ENCODE measurements at places on chromosomes 2 and 18.

DNA sequence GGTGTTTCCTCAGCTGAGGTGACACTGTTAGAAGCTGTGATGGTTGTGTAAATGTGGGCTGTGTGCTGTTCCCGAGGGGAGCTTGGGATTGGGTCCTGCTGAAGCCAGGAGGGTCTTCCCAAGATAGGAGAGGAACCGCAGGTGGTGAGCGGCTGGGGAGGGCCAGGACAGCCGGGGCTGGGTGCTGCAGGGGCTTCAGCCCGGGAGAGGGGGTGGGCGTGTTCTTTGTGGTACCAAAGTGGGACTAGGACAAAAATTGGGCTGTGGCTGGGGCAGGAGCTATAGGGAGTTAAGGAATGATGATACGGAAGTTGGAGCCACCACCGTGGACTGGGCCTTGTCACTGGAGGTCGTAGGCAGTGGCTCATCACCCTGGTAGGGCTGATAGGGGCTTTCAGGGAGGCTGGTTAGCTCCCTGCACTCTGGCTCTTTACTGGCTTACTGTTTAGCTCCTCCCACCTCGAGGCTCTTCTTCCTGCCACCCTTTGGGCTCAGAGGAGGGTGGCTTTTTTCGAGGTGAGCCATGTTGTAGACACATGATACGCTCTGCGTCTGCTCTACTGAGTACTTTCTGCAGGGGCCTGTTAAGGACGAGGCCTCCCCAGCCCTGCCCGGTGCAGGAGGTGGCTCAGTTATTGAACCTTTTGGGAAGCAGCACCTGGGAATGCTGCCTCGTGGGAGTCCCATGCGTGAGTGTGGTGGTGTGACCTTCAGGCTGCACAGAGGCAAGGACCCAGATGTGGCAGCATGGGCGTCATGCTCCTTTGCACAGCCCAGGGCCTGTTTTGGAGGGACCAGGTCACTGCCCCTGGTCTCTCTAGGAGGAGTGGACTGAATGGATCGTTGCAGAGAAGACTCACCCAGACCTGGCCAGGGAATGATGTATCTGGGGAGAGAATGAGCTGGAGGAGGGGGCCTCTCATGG, 21.6 kb downstream of the ASB1 start:
- no peak for DNase-seq

DNA sequence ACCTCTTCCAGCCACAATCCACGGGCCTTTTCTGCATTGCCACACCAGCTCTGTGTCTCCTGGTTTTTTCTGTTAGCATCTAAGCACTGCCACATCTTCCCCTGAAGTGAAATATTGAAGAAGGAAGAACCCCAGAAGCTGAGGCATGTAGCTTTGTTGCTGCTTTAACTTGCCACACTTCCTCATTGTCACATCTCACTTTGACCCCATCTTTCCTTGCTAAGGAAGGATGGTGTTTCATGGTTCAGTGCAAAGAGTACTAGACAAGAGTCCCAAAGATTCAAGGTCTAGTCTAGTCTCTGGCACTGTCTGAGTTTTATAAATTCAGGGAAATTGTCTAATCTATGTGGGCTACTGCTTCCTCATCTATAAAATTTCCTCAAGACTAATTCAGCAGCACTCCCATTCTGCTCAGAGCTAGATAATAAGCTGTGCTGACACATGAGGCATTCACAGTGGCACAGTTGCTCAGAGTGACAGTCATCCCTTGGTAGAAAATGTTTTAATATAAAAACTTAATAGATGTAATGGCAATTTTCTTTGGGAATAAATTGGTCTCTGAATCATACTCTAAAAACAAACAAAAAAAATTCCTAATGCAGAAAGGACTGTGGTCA, 483.0 kb upstream of the ID2 start:
- DNase-seq = no peak

- no peak for DNase-seq
These were observed 44.0 kb upstream of the DSG1 start for GRCh38 chr18:31273812-31274527.

- DNase-seq = no peak
These were observed 71.8 kb upstream of the STAM2 start for GRCh38 chr2:152247337-152247695.

GRCh38 chr18:9928646-9929259, 14.9 kb downstream of the VAPA start:
- DNase-seq = no peak

DNA sequence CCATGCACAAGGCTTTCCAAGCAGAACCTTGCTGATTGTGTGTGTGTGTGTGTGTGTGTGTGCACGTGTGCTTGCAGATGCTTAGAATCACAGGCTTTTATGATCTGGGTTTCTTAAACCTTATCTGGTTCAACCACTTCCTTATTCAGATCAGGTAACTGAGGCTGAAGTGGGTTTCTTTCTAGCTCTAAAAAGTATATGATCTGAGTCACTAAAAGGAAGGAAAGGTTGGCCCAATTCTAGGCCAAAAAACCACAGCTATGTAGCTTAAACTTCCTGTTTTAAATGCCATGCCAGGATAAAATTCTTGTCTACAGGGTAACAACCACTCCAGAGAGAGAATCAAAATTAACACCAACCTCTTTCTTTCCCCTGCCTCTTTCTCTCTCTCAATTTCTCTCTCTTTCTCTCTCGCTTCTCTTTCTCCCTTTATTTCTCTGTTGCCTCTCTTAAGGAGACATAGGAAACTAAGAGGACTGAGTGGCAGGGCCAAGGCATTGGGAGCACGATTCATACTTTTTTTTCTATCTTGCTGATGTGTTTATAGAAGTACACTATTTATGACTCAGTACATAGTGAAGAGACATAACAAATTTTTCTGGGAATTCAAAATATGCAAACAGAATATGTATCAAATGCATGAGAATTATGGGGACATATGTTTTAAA, 140.3 kb downstream of the TRIB2 start:
- no peak for DNase-seq

GRCh38 chr18:50183556-50183955, 11.4 kb downstream of the MYO5B start:
- DNase-seq = no peak

DNA sequence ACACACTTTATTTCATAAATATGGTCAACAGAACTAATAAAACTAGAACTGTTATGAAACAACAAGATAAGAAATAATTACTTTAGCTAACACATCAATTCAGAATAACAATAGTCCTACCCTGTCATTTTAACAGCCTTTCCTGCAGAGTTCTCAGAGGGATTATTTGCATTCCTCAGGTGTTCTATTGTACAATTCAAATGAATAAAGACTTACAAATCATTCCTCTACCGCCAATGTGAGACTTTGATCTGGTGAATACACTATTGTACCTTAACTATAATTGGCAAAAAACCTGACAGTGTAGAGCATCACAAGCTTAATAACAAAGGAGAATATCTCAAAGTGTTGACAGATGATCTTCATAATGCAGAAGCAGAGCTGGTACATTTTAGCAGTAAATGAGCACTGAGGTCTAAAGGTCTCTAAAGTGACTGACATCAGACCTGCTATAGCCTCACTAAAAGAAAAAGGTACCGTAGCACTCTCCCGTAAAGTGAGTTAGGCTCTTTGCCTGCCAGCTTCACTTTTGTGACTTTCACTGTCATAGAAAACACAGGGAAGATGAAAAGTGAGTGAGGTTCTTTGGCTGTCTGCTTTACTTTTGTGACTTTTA, 118.8 kb upstream of the SP3 start:
- peak; percentile 35 for DNase-seq

DNA sequence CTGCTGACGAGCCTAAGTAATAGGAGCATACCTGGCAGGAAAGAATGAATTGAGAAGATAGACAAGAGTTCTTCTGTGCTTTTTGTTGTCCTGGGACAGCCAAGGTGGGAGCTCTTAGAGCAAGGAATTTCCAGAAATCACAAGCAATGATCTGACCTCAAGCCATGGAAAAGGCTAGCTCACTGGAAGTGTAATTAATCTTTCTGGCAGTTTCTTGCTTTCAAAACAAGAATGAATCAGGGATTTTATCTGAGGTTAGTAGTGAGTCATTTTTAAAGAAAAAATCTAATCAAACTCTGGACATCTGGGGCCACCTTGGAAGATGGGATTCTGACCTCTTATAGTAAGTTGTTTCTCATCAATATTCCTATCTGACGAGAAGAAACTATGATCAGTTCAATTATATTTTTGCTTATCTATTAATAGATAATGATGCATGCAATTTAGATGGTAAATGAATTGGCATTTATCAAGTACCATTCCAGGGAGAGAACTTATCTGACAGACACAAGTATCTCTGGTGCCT, 98.0 kb downstream of the ADCYAP1 start:
- DNase-seq = no peak

GRCh38 chr2:44526352-44526751, 164.6 kb downstream of the CAMKMT start:
- DNase-seq = no peak

- no peak for DNase-seq
These were observed 528.8 kb downstream of the CMPK2 start for GRCh38 chr2:6336752-6337471.

DNA sequence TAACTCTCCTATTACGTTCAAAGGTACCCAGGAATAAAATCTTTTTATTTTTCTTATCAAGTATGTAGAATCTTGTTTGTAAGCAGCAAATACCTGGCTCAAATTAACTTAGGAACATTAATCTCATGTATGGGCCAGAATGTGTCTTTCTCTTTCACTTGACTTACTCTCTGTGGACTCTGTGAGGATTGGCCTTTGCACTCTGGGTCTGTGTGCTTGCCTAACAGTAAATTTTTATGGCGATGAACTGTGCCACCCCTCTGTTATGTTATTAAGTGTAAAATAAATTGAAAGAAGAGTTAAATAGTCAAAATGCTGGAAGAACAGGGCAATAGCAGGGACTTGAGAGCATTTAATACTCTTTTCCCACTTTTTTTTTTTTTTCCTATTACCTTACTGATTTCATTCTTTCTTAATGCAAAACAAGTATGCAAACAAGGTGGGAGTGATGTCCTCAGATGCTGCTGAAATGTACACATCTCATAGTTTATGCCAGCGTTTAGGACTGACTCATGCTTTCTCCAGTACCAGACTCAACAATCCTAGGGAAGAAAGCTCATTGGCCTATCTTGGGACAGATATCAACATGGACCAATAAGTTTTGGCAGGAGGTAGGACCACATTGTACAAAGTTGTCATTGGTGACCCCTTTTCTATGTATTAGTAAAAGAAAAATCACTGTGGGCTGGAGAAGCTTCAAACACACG, 25.5 kb downstream of the LYPD6 start:
- DNase-seq = no peak

GRCh38 chr2:127700527-127701192, 637 bp upstream of the SFT2D3 start:
- DNase-seq = no peak

GRCh38 chr2:54065411-54065810, 50.0 kb upstream of the ACYP2 start:
- DNase-seq = no peak

GRCh38 chr2:20576598-20577115, 74.2 kb downstream of the HS1BP3 start:
- DNase-seq = no peak

GRCh38 chr2:167706800-167707199, 540.6 kb downstream of the STK39 start:
- no peak for DNase-seq

DNA sequence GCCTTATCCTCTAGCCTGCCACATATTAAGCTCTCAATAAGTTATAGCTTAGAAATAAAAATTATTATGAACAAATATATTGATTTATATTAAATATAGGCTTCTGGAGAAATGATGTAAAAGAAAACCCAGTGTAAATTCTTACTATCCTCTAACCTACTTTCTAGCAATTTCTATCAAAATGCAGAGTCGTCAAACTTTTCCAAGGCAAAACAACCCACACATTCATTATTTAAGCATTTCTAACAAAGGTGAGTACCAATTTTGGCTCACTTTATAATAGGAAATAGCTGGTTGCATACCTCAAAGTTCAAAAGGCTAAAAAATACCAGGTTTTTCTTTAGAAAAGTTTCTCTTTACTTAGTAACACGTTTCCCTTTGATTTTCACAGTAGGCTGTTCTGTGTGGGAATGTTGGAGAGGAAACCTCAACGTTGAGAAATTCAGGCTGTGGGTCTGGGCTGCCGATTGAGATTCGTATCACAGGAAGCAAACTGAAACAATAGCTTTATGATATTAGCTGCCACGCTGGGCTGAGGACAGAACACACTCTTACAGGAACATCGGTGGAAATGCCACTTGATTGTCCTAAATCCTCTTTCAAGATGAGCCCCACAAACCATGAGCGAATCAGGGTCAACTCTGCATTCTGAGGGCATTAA, 53.0 kb downstream of the EPAS1 start:
- DNase-seq = no peak

DNA sequence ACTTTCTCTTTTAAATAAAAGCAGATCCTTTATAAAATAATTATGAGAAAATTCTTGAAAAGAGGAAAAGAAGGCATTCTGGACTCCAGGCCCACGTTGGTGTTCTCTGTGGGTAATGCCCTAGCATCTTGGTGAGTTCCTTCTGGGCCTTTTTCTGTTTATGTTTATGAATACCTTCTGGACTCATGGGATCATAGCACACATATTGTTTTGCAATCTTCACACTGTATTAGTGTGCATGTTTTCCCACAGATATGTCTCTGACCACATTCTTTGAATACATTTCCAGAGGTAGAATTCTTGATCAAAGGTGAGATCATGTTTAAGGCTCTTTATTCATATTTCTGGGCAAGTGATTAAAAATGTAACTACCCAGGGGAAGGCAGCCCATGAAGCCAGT, 15.9 kb downstream of the GLI2 start:
- DNase-seq = no peak

GRCh38 chr2:28084564-28084963, 194.0 kb downstream of the BABAM2 start:
- no peak for DNase-seq

DNA sequence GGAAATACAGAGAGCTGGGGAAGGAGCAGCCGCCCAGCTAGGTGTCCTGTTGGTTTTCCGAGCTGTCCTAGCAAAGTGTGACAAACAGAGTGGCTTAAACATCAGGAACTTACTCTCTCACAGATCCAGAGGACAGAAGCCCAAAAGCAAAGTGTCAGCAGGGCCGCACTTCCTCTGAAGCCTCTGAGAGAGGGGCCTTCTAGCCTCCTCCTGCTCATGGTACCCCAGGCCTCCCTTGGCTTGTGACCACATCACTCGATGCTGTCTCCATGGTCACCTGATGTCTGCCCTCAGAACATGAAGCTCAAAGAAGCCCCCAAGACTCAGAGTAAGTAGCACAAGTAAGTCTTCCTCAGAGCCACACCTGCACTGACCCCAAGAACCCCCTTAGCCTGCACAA, 650.5 kb upstream of the ID2 start:
- DNase-seq = no peak

- DNase-seq = no peak
These were observed 43.1 kb upstream of the SELENOI start for GRCh38 chr2:26302846-26303245.

DNA sequence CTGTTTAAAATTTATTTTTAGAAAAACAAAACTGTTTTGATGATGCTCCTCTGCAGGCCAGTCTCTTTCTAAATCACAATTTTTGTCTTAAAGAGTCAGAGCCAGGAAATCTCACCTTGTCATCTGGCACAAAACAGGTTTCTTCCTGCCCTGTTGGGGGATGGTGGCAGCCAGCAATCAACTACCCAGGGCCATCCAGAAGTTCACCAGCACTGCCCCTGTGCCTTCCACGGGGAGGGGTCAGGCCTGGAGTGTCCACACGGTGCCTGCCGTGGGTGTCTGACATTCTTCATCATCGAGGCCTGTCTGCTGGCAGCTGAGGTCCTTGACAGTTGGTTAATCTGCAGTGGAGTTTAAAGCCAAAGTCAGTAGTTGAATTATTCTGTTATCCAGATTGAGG, 40.0 kb upstream of the BMP10 start:
- DNase-seq = no peak

GRCh38 chr18:45374236-45374635, 241.0 kb upstream of the SLC14A2 start:
- DNase-seq = no peak

- no peak for DNase-seq
These were observed 111.8 kb upstream of the DCC start for GRCh38 chr18:52228166-52228565.

All from NCI-H2081 (cell line).